Osteoblast (primary cell): ENCODE measurements at places on chromosomes 1 and 21. TPM values are rescaled to one million over a fixed set of nuclear protein-coding genes. Genes with fewer than 3 reads are reported as not detected.

Gene CNR2
- total RNA-seq = not detected in 2 replicates

GRCh38 chr1:71080230-71080738, 551 bp downstream of the ZRANB2 start:
- no peak for DNase-seq
- peaks cover 24% of the 10 kb centered on the region for H3K4me1 ChIP-seq
- H3K27me3 ChIP-seq = no peaks in the 10 kb centered on the region
- H3K27ac ChIP-seq = peak overlapping the region; percentile 100

Gene SPRR2E
- not detected in 2 replicates for total RNA-seq

DNA sequence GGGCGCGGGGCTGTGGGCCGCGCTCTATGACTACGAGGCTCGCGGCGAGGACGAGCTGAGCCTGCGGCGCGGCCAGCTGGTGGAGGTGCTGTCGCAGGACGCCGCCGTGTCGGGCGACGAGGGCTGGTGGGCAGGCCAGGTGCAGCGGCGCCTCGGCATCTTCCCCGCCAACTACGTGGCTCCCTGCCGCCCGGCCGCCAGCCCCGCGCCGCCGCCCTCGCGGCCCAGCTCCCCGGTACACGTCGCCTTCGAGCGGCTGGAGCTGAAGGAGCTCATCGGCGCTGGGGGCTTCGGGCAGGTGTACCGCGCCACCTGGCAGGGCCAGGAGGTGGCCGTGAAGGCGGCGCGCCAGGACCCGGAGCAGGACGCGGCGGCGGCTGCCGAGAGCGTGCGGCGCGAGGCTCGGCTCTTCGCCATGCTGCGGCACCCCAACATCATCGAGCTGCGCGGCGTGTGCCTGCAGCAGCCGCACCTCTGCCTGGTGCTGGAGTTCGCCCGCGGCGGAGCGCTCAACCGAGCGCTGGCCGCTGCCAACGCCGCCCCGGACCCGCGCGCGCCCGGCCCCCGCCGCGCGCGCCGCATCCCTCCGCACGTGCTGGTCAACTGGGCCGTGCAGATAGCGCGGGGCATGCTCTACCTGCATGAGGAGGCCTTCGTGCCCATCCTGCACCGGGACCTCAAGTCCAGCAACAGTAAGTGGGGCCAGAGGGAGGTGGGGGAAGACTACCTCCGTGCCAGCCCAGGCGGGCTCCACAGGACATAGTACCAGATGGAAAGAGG, 808 bp downstream of the MAP3K21 start:
- H3K36me3 ChIP-seq = no peaks in the 10 kb centered on the region
- H3K4me1 ChIP-seq = no peaks in the 10 kb centered on the region
- H3K4me3 ChIP-seq = peak overlapping the region; percentile 53
- peaks cover 20% of the 10 kb centered on the region for H3K27me3 ChIP-seq
- no peak for DNase-seq
- no peak overlapping the region for H3K27ac ChIP-seq

Gene AQP10
- not detected in 2 replicates for total RNA-seq

Gene ZBTB8B
- total RNA-seq = under 0.01 TPM in 2 replicates
